ENCODE measurements at places on chromosomes 5 and 9.

DNA sequence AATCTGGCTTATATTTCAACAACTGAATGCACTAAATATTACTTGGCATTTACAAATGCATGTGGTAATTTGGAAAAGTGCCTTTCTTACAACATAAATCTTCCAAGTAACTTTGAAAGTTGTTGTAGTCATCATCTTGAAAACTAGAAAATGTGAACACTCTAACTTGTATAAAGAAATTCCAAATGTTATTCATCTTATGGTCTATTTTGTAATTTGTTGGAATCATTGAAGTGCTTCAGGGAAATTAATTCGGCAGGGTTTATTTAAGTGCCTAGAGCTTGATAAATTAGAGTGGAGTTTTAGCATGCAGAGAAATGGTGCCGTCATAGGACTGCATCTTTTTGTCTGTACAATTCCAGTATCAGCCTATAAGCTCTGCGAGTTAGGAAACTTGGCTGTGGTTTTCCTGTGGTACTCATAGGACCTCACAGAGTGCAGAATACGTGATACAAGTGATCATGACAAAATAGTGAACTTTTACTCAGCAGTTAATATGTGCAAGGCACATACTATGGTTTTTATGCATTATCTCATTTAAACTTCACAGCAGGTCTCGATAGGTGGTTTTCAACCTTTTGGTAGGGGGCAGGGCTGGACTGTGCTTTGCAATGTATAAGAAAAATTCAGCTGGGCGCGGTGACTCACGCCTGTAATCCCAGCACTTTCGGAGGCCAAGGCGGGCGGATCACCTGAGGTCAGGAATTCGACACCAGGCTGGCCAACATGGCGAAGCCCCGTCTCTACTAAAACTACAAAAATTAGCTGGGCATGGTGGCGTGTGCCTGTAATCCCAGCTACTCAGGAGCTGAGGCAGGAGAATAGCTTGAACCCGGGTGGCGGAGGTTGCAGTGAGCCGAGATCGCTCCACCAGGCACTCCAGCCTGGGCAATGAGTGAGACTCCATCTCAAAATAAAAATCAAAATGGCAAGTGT, 79.6 kb downstream of the RAI14 start:
- no peak for DNase-seq

DNA sequence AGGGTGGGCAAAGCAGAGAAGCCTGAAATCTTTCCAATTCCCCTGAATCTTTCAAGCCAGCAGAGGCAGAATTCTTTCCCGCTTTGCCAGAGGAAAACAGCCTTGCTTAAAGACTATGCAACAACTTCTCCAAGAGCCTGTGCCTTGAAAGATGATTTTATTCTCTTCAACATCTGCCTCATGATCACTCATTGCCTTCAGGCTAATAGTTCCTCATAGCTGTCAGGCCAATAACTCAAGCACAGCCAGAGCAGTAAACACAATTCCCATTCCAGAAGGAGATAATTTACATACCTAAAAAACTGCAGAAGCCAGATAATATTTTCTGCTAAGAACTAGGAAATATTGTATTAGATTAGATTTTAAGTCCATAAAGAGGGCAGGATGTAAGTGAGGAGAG, 92.3 kb upstream of the PUM3 start:
- DNase-seq: no peak

DNA sequence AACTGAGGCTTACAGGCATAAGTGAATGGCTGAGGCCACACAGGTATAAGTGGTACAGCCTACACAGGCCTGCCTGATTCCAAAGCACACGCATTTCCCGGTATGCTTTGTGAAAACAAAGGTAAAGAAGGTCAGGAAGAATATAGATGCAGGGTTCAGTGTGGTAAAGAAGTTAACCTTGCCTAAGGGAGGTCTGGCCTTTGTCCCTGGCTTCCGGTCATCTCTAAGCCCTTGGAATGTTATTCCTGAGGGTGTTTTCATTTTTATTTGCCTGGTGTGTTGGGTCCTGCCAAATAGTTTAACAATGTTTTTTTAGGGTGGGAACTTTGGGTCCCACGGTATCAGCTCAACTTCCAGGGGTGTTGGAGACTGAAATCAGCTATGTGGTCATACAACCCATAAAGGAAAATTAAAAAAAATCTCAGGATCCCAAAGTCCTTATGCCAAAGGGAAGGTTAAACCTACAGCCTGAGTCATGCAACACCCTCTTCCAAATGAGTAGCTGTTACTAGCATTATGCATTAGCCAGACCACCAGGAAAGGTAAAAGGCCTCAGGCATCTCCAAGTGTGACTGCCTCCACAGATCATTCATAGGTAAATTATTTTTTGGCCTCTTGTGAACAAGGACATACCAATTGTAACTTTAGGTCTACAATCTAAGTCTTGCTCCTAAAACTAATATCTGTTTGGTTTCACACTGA, 124.6 kb downstream of the ATP10B start:
- DNase-seq: no peak

GRCh38 chr5:177134697-177135225, 1.2 kb downstream of the NSD1 start:
- no peak for DNase-seq

DNA sequence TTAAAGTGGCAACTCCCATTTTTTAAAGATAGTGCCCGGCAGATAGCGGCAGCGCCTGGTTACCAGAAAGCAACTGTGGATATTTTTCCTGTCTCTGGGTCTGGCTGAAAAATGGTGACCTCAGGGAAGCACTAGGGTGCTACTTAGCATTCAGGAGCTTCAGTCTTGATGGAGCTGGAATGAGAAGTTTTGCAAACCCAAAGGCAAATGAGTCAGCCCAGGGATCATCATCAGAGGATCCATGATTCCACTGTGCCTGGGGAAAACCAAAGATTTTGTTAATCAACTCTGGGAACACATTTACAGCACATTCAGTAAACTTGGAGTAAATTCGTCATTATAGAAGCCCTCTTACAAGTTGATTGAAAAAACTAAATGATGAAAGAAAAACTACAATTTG, 26.7 kb downstream of the F2R start:
- DNase-seq: no peak

DNA sequence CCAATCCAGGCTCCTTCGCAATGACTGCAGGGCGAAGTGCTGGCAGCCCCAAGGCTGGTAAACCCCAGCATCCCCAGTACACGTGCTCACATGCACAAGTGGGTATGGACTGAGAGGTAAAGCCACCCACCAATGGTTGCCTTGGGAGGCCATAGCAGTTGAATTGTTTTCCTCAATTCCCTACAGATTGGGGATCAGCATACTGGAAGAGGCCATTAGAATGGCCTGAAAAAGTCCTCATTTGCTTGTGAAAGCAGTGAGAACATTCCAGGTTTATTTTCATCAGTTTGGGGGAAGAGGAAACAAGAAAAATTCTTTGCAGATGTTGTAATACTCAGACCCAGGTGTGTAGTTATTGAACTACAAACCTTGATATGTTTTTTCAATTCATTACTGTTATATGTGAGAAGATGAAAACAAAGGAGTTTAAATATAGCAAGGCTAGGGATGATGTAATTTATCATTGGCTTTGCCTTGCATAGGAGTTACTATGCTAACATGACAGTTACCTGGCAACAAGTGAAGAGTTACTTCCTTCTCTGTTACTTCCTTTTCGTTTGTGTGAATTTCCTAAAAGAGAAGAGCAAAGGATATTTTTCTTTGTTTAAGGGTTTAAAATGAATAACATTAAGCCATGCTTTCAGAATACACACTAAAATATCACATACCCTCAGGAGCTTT, 36.4 kb downstream of the MTMR12 start:
- DNase-seq: no peak
